HFFc6 (cell line): ENCODE measurements at places on chromosomes 11 and 22.

GRCh38 chr11:64990222-64990923, 6.4 kb downstream of the BATF2 start:
- DNase-seq, result no peak

DNA sequence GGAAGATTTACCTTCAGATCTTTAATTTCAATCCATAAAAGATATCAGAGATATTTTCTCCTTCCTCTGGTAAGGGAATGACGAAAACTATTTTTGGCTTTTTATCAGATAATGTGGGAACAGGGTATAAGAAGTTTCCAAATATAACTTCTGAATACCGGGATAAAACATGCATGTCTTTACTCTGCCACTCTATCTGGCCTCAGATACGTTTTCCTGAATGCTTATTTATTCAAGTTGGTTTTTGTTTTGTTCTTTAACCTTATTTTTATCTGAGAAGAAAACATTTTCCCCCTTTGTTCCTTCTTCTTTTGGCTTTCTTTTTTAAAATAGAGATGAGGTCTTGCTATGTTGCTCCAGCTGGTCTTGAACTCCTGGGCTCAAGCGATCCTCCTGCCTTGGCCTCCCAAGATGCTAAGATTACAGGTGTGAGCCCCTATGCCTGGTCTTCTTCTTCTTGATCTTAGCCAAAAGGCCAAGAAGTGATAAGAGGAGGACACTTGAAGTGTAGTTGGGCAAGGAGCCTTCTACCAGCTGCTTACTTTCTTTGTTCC, 1.5 kb downstream of the SERPIND1 start:
- DNase-seq, result no peak

DNA sequence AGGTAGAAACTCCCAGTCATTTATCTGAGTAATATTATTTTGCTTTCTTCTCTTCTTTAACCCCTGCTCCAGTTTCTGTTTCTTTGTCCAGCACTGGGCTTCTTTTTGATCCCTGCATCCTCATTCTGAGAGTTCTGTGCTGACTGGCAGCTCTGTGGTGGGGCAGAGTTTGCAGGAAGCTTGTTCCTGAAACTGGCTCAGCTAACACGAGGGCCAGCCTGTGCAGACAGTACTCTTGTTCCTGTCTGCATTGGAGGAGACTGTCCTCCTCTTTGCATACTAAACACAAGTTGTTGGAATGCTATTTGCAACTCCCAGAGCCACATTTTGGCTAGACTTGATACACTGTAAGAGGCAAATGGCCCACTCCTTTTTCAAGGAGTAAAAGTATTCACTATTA, 93.1 kb upstream of the HORMAD2 start:
- no peak for DNase-seq

- DNase-seq, result peak; percentile 45
These were observed 12.7 kb downstream of the DUSP8 start for GRCh38 chr11:1559111-1559951.

DNA sequence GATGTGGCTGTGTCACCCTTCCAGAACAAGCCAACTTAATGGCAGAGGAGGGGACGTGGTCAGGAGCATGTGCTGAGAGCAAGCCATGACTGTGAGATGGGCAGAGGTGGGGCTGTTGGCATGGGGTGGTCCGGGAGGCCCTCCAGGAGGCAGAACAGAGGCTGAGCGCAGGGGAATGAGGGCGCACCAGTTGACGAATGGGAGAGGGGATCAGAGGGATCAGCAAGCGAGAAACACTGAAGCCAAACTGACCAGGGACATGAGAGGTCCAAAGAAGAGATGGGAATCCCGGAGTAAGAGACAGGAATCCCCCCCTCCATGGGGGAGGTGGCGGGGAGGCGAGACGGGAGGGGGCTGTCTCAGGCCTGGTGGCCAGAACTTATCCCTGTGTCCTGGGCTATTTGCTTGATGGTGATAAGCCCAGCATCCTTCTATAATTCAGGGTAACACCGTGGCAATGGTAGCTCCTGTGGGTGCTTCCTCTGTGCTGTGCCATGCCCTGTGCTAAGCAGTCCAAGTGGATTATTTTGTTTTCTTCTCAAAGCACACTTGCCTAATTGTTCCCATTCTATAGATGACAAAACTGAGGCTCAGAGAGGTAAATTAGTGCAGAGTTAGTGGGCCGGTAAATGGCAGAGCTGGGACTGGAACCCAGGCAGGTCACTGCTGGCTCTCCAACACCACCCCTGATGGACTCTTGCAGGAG, 83.4 kb upstream of the SHISAL1 start:
- DNase-seq, result no peak

DNA sequence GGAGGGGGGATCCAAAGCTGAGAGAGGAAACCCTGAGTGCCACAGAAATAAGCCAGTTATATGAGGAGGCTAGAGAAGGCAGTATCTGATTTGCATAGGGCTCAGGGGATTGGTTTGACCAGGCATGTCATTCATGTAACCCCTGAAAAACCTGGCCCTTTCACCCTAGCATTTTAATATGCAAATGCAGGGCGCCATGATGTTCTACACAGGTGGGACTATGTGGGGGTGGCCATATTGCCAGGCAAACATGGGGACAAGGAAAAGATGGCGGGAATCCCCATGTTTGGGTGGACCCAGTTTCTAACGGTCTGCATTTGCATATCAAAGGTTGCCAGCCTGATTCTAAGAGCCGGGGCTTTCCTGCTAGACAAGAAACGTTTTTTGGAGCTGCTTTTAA, 27.2 kb downstream of the CSF2RB start:
- DNase-seq, result no peak

GRCh38 chr22:43561415-43562178, 149.8 kb downstream of the MPPED1 start:
- DNase-seq, result no peak

- DNase-seq, result no peak
These were observed 203.2 kb downstream of the CSNK2A3 start for GRCh38 chr11:11149671-11150459.

- DNase-seq, result no peak
These were observed 382 bp downstream of the IMMP1L start for GRCh38 chr11:31509051-31509428.

DNA sequence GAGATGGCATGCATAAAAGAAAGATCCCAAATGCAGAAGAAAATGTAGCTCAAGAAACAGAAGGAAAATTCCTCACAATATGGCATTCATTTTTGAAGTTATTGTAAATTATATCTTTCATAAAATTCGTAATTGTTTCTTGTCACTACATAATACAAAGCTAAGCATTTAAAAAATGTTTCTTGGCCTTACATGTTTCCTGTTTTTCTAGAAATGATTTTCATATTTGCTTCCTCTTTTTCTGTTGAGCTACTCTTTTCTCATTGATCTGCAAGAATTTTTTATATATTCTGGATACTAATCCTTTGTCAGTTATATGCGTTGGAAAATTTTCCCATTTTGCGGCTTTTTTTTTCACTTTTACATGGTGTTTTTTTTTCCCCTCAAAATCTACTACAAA, 48.0 kb downstream of the ENTHD1 start:
- no peak for DNase-seq

GRCh38 chr11:75815345-75816168, 547 bp downstream of the UVRAG start:
- DNase-seq, result peak; percentile 37

DNA sequence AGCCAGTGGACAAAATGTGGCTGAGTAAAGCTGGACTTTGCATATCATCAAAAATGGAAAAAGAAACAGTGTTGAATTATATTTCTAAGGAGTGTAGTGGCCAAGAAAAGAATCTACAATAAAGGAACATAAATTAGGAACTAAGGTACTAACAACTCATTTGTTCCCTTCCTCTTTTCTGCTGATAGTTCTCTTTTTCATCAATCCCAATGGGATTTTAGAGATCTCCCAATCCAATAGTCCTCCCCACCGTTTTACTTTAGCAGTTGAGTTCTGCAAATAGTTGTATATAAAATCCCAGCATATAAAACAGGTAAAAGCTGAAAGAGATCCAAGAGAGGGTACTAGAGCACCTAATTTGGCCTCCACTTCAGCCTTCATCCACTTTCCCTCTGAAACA, 2.0 kb downstream of the PRCP start:
- DNase-seq, result no peak

GRCh38 chr11:100581318-100581717, 105.8 kb upstream of the ARHGAP42 start:
- DNase-seq, result no peak

DNA sequence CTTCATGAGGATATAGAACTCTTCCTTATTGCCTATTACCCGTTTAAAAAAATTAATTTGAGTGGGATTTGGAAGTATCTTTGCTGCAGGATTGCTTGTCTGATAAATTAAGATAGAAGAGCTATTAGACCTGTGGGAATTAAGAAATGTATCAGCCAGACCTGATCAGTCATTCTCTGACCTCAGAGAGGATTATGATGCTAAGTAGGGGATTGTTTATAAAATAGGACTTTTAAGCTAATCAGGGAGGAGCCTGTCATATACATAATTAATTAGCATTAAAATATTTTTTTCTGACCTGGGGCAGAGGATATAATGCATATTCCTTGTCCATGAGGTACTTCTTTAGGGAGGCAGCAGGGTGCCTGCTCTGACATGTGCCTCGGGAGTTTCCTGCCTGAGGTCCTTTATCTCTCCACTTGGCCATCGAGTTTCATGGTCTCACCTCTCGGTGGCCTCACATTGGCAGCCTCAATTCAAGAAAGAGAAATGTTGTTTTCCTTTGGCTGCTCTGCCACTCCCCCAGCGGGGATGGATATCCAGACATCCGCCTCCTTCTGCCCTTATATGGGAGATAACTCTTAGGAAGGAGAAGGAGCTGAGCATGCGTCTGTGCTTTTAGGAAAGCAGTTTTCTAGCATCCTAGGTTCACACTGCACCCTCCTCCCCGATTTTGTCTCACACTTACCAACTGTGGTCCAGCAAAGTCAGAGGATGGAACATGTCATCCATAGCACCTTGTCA, 41.1 kb downstream of the DIXDC1 start:
- peak; percentile 74 for DNase-seq

GRCh38 chr11:59106363-59107336, at the start of gene FAM111B:
Gene FAM111B (plus strand): TSS chr11:59107237. CDS start chr11:59109626, 2,389 bp downstream.
- peak; percentile 92 for DNase-seq

GRCh38 chr22:17773606-17774205, 563 bp downstream of the BID start:
- DNase-seq, result no peak

- no peak for DNase-seq
These were observed 91.5 kb downstream of the MN1 start for GRCh38 chr22:27709919-27710675.
